Body of pancreas (tissue), 4 donors: ENCODE measurements at places on chromosomes 6 and 20. TPM values are rescaled to one million over a fixed set of nuclear protein-coding genes. Genes with fewer than 3 reads are reported as not detected.
A peak's percentile ranks its signal among the peaks of the same experiment; 100 is the strongest.

- peaks cover 33% of the 10 kb centered on the region for H3K4me1 ChIP-seq
- no peaks in the 10 kb centered on the region for H3K27me3 ChIP-seq
- no peak for DNase-seq
- no peak overlapping the region for H3K4me3 ChIP-seq
These were observed 3.1 kb downstream of the STK38 start for GRCh38 chr6:36544228-36544627.

DNA sequence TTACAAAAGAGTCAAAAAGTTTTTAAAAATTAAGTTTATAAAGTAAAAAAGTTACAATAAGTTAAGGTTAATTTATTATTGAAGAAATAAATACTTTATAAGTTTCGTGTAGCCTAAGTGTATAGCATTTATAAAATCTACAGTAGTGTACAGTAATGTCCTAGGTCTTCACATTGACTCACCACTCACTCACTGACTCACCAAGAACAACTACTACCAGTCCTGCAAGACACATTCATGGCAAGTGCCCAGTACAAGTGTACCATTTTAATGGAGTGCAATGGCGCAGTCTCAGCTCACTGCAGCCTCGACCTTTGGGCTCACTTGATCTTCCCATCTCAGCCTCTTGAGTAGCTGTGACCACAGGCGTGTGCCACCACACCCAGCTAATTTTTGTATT lies 128.2 kb downstream of the GPX5 start:
- DNase-seq = no peak
- no peaks in the 10 kb centered on the region for H3K36me3 ChIP-seq
- H3K27ac ChIP-seq = no peak overlapping the region
- peaks cover 9% of the 10 kb centered on the region for H3K4me1 ChIP-seq
- H3K4me3 ChIP-seq = no peak overlapping the region

- H3K36me3 ChIP-seq = no peaks in the 10 kb centered on the region
- H3K4me1 ChIP-seq = no peaks in the 10 kb centered on the region
- DNase-seq = no peak
- no peak overlapping the region for H3K27ac ChIP-seq
These were observed 40.5 kb upstream of the PRIM2 start for GRCh38 chr6:57276946-57277345.

DNA sequence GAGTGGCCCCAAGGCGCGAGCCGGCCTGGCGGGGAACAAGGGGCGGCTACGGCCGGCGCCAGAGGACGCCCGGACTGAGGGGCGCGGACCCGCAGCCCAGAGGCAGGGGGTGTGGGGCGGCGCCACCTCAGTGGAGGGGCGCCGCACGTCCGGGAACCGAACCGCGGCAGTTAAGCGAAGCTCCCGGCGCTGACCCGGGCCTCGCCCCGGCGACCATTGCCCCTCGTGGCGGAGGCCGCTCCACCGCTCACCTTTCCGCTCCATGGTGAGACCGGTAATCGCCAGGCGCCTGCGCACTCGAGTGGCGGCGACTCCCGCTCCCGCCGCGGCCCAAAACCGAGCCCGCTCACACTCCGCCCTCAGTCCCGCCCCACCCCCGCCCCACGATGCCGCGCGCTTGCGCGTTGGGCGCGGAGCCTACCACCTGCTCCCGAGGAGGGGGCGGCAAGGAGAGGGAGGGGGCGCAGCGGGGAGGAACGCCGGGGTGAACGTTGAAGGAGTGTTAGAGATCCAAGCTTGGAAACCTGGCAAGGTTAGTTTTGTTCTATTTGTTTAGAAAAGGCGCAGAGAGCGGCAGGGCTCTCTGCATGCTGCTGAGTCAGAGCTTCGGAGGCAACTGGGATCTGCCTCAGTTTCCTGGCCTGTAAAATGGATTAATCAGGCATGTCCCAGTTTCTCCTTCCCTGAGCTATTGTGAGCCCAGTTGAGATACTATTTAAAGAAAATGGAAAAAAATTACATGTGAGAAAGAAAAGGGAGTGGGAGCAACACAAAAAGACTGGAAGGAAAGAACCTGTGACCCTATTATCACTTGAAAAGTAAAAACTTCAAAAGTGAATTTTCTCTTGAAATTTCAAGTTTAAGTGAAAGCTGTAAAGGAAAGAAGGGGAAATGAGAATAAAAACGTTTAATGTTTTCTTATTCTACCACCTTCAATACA lies at the start of gene SRPK1:
Gene SRPK1 (minus strand): TSS at position 306 of the 940 bp plus-strand sequence. CDS start 42 bp downstream, at position 264.
- DNase-seq = peak; percentile 92
- H3K27ac ChIP-seq = peak within 1 kb of the TSS; percentile 86
- H3K27me3 ChIP-seq = no peaks in the 10 kb centered on the region
- H3K36me3 ChIP-seq = no peaks in the 10 kb centered on the region
- peak within 1 kb of the TSS; percentile 47 for H3K4me3 ChIP-seq
- H3K4me1 ChIP-seq = peaks cover 40% of the 10 kb centered on the region

GRCh38 chr6:168040856-168041496 lies 38.0 kb downstream of the FRMD1 start:
- H3K4me1 ChIP-seq = peaks cover 4% of the 10 kb centered on the region
- H3K4me3 ChIP-seq = no peak overlapping the region
- H3K36me3 ChIP-seq = no peaks in the 10 kb centered on the region
- no peak for DNase-seq

DNA sequence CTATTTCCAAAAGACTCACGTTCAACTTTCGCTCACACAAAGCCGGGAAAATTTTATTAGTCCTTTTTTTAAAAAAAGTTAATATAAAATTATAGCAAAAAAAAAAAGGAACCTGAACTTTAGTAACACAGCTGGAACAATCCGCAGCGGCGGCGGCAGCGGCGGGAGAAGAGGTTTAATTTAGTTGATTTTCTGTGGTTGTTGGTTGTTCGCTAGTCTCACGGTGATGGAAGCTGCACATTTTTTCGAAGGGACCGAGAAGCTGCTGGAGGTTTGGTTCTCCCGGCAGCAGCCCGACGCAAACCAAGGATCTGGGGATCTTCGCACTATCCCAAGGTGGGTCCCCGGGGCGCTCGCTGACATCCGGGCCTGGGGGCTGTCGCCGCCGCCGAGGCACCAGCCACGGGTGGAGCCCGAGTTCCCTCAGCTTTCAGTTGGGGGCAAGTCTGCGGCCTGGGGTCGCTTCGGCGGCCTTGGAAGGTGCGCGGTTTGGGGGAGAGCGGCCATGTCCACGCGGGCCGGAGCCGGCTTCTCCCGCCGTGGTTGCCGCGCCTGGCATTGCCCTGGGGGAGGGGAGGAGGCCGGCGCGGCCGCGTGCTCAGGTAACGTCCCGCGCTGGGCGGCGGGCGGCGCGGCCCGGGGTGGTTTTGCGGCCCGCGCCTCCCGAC lies 429 bp downstream of the AMD1 start:
- no peaks in the 10 kb centered on the region for H3K36me3 ChIP-seq
- peaks cover 43% of the 10 kb centered on the region for H3K4me1 ChIP-seq
- no peaks in the 10 kb centered on the region for H3K27me3 ChIP-seq
- DNase-seq = peak; percentile 66

Gene SAMD3
- total RNA-seq = 0.52 TPM

Gene HLA-G
- total RNA-seq = not detected
